ENCODE measurements at places on chromosomes 4 and X. TPM values are rescaled to one million over a fixed set of nuclear protein-coding genes. Genes with fewer than 3 reads are reported as not detected.

RAB33B gene
- 12.5 TPM for total RNA-seq

CFP gene
- total RNA-seq: 0.11 TPM

HPGDS gene
- not detected for total RNA-seq

SPANXN1 gene
- total RNA-seq: not detected

NHSL2 gene
- 18.4 TPM for total RNA-seq
